ENCODE measurements at places on chromosomes 5 and 9.
A peak's percentile ranks its signal among the peaks of the same experiment; 100 is the strongest.

- no peak for DNase-seq
These were observed 1.1 kb downstream of the TIGD6 start for GRCh38 chr5:149999359-149999758.

GRCh38 chr5:151062405-151063141 is 18.3 kb downstream of the TNIP1 start:
- no peak for DNase-seq

- no peak for DNase-seq
These were observed 36.8 kb downstream of the DENND1A start for GRCh38 chr9:123893115-123893514.

GRCh38 chr5:2207416-2208238 is 324.9 kb upstream of the IRX4 start:
- DNase-seq = no peak

GRCh38 chr5:130425424-130425823 is 521.2 kb downstream of the CHSY3 start:
- no peak for DNase-seq

- no peak for DNase-seq
These were observed 7.3 kb downstream of the SRFBP1 start for GRCh38 chr5:121968910-121969607.

DNA sequence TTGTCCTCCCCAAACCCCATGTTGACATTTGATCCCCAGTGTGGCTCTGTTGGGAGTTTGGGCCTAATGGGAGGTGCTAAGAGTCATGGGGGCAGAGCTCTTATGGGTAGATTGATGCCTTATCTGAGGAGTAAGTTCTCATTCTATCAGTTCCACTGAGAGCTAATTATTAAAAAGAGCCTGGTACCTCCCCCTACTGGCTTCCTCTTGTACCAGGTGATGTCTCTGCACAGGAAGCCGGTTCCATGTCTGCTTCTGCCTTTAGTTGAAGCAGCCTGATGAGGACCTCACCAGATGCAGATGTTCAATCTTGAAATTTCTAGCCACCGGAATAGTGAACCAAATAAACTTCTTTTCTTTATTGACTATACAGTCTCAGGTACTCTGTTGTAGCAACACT is 10.8 kb downstream of the GABRB2 start:
- DNase-seq = no peak

DNA sequence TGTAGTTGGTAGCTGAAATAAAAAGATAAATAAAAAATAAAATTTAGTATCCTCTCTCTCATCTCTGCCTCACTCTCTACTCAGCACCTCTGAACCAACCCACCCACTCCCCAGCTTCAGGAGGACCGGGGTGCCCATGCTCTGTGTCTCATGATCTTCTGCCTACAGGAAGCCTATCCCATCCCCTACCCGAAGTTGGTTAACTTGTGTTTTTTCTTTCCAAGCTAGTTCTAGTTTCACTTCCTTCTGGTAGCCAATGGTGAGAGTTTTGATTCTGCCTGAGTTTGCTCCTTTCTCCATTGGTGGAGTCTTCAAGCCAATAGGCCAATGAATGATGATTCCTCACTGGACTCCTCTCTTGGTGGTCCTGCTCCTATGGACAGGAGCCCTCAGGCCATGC is 32.1 kb downstream of the SNX24 start:
- no peak for DNase-seq

GRCh38 chr9:7300484-7300883 is 499.1 kb downstream of the DMAC1 start:
- DNase-seq = no peak

DNA sequence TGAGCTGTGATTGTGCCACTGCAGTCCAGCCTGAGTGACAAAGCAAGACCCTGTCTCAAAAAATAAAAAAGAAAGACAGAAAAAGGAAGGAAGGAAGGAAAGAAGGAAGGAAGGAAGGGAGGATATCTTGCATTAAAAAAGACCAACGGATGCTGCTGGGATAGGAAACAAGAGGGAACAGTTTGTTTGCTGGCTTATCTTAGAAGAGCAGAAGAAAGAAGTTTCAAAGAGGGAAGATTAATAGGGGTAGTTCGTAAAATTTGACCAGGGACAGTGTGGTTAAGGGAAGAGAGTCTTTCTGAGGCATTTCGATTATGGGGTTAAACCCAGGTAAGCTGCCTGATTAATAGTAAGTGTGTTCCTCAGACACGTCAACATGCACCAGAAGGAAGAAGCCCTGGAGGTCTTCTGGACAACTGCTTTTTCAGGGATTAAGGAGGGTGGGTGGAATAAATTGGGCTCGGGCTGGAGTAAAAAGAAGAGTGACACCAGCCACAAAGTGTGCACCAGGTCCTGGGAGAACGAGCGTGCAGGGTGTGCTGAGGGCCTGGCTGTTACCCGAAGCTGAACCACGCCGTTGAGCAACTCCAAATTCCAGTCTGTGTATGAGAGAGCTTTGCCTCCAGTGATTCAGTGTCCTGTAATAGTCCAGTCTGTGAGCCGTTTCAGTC is 24.8 kb downstream of the FYB1 start:
- no peak for DNase-seq

- DNase-seq = no peak
These were observed 112.7 kb upstream of the SLC24A2 start for GRCh38 chr9:19901586-19901985.

DNA sequence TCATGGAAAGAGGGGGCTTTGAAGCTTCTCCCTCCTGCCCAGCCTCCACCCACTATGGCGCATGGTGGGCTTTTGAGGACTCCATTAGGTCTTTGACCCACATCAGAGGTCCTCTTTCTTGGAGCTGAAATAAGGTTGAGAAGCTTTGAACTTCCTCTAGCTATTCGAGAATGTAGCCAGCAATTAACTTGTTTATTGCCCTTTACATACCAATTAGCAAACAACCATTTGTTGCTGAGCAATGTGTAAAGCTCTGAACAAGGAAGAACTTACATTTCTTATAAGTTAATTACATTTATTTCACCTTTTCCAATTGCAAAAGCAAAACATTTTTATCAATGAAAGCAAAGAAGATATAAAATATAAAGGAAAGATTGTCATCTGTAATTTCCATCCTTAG is 30.5 kb upstream of the FOXB2 start:
- DNase-seq = no peak

DNA sequence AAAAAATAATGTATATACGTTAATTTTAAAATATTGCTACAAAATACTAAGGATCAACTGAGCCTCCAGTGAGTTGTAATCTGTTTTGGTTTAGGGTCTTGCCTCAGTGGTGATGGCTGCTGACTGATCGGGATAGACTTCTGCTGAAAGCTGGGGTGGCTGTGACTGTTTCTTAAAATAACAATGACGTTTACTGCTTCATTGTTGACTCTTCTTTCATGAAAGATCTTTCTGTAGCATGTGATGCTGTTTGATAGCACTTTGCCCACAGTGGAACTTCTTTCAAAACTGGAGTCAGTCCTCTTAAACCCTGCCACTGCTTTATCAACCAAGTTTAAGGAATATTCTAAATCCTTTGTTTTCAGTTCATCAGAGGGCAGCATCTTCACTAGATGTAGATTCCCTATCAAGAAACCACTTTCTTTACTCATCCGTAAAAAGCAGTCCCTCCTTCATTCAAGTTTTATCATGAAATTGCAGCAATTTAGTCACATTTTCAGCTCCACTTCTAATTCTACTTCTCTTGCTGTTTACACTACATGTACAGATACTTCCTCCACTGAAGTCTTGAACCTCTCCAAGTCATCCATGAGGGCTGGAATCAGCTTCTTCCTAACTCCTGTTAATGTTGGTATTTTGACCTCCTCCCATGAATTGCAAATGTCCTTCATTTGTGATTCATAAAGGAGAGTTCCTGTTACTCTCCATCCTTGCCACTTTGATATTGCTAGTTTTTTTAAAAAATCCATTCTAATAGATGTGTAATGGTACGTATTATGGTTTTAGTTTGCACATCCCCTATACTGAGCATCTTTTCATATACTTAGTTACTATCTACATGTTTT is 41.5 kb upstream of the PTPDC1 start:
- DNase-seq = no peak

DNA sequence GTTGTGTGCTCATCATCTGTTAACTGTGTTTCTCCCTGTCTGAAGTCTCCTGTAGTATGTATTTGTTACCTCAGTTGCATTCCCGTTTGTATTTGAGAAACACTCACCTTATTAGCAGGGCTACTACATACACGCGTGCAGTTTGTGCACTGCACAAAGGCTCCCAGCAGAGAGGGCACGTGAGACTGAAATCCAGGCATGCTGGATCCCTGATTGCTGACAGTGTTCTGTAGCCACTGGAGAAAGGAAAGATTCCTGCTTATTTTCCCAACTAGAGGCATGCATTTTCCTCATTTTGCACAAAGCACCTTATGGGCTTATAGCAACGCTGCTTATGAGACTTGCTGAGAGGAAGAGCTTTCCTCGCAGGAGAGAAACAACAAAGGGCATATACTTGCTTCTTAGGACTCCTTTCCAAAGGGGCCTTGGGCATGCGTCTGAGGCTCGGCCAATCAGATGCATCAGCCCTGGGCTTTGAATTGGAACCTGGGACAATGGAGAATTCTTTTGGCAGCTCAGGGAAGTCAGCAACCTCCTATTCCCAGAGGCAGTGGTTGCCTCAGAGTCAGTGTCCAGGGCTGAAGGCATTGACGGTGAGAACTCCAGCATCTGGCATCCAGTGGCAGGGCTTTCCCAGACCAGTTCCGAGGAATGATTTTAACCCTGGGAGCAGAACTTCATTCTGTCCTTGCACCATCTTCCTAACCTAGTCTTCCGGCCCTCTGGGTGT is 9.9 kb upstream of the MEGF10 start:
- no peak for DNase-seq

DNA sequence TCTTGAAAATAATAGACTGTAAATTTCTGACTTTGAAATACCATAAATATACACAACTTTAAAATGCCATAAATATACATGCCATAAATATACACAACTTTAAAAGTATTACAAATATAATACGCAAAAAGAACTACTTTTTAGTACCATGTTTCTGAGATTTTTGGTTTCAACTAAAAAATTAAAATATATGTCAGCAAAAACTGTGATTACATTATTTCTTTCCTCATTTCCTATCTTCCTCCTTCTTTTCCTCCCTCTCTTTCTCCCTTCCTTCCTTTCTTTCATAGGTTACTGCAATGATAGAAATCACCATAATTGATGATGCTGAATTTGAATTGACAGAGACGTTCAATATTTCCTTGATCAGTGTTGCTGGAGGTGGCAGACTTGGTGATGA is 200.5 kb downstream of the ADGRV1 start:
- no peak for DNase-seq

DNA sequence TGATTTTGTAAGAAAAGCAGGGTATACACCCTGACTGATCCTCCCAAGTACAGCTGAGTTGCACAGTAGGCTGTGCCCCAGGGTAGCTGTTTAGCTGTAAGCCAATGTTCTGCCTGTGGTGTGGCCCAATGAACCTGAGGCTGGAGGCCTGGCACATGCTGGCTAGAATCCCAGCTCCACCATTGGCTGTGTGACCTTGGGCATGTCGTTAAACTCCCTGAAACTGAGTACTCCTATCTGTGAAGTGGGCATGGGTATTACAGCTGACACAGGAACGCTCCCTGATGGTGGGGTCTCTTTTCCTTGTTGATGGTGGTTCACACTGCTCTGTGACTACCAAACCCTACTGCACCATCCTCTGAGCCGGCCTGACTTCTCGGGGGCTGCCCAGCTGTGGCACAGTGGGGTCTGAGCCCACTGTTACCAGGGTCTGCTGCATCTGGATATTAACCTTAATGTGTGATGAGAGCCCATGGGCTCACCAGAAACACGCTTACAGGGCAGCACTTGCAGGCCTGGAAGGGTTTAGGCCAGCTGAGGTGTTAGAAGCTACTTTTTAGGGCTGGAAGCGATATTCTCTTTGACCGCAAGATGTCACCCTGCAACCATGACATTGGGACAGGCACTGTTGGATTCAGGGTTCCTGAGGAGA is 7.0 kb upstream of the GADD45G start:
- DNase-seq = no peak

DNA sequence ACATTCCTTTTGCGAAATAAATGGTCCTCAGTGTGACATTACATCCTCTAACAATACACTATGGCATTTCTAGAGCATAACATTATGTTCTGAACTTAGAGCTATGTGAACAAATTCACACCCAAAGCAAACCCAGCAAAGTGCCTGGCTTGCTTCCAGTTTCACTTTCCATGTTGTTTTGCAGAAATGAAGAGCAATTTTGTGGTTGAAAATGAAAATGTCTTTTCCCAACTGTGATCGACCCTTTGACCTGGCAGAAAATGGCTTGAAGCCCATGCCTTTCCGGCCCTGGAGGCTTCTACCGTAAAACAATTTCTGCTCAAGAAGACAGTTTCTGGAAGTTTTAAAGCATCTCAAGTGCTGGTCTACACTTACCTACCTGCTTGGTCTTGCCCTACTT is 344.7 kb upstream of the RGMB start:
- DNase-seq = no peak

DNA sequence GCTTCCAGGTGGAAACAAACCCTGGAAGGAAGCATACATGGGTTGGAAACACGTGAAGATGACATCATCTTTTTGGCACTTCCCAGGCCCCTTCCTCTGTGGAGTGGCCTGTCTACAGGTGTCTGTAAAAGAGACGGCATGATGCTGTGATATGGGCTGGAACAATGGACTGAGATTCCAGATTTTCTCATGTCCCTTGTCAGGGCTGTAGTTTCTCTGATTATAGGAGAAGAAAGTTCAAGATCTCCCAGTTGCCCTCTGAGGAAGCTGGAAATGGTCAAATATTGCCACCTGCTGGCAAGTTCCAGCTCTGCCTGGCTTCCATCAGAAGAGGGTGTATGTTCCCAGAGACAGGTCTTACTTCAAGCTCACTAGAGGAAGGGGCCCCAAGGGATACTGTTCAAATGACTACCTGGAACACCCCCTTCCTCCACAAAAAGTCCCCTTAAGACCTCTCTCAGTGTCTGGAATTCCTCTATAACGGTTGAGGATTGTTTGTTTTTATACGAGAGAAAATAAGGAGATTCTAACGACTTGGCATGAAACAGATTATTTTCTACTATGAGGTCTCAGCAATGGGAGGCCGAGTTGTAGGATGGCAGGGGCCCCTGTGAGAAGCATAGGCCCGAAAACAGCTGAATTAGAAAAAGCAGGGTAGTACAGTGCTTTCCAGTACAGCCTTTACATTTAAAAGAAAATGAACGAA is 7.3 kb upstream of the ANXA6 start:
- peak; percentile 57 for DNase-seq

GRCh38 chr5:174159327-174160114 is 114.0 kb downstream of the NSG2 start:
- no peak for DNase-seq

DNA sequence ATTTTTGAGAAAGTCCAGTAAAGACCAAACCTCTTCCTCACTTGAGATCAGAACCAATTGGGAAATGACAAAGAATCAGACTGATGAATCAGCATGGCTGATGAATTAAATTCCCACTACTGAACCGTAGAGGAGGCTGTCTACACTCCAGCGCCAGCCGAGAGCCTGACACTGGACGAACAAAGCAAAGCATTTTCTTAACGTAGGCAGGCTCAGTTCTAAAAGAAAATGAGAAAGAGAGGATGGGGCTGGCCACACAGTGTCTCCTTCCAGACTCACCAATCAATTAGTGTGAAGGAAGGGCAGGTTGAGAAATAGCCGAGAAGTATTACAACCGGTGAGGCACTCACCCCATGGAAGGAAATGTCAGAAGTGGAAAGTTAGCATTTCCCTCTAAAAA is 49.4 kb downstream of the ITGA1 start:
- peak; percentile 4 for DNase-seq

- DNase-seq = no peak
These were observed 117.2 kb upstream of the PHYKPL start for GRCh38 chr5:178349625-178350353.

GRCh38 chr9:87836951-87837705 is 45.5 kb upstream of the SPATA31E1 start:
- DNase-seq = no peak

- no peak for DNase-seq
These were observed 8.0 kb downstream of the PCDH1 start for GRCh38 chr5:141870228-141870627.

GRCh38 chr5:35709688-35710087 is 92.0 kb downstream of the SPEF2 start:
- no peak for DNase-seq
